ENCODE measurements at places on chromosomes 2 and 18.

DNA sequence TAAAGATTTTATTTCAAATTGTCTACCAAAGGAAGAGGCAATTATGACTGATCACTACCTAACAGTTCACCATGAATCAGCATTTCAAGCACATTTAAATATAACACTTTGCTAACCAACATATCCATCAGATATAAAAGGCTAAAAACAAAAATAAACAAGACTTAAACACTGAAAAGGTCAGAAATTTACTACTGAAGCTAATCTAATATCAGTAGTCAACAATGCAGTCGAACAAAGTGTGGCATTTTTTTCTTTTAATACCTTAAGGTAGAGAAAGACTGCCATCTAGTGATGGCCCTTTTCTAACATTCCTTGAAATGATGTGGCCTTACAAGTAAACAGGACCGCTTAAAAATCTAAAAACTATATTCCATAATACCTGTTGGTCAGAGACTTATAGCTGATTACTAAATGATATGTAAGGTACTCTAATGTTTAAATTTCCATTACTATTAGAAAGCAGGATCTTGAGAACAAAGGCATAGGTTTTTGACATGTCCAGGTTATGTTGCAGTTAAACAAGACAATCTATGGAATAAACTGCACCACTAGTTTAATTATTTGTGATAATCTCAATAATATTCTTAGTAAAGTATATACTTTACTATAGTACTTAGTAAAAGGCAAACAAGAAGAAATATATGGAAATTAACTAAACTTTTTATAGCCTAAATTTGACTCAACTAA, 80.0 kb downstream of the EXOC6B start:
- DNase-seq = no peak

DNA sequence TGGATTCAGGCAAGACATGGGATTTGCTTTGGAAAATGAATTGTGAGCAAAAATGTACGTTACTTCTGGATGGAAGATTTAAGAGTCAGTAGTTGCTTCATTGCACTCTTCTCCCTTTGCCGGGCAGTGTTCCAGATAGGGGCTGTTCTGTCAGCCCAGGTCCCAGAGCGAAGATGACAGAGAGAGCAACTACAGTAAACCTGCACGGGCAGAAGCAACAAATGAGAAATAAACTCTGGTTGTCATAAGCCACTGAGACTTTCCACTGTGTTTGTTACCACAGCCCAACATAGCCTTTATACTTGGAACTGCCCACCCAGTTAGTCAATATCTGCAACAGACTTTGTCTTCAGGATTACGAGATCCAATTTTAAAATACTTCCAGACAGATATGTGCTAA, 83.3 kb downstream of the CACNB4 start:
- no peak for DNase-seq

- no peak for DNase-seq
These were observed 211.0 kb downstream of the PMAIP1 start for GRCh38 chr18:60110836-60111235.

DNA sequence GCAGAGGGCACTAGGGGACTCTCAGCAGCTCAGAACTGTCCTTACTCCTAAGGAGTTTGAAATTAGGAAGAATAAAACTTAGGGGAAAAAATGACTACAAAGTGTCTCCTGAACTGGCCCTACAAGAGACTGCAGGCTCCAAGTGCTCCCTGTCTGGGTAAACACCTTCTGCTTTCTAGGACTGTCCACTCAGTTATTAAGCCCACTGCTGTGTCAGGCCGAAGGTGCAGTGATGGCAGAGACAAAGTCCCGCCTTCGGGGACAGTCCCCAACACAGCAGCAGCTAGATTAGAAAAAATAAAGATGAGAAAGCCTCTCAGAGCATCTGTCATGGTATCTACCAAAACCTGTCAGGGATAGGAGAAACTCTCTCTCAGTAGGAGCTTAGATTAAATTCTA, 28.3 kb downstream of the TWIST2 start:
- DNase-seq = no peak

DNA sequence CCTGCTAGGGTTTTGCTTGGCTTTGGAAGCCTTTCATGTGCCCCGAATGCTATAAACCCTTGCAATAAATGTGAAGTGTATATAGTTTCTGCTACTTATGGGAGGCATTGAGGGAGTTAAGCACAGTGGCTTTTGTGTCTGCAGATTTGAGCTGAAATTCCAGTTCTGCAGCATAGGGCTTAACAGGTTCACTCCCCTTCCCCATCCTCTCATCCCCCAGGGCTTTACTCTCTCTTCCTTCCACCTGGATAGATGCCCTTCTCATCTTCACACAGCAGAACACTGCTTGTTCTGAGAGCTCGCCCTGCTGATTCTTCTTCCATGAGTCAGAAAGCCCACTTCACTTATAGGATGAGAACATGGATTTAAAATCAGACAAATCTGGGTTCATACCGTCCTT, 37.2 kb downstream of the SOX11 start:
- no peak for DNase-seq

DNA sequence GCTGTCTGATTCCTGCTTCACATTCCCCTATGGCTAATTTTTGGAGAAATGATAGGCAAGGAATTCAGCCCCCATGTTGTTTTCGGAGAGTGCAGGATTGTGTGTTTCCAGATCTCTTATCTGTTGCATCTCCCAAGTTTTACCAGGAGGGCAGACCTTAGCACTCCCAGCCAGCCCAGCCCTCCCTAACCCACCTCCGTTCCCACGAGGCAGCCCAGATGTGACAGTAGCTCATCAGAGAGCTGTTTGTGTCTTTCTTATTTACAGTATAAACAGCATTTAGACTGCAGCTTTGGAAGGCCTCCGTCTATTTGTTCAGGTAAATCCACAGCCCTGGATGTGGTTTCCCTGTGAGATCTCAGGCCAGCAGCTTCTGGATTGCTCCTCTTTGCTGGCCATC, 91.6 kb downstream of the THNSL2 start:
- DNase-seq = no peak

- no peak for DNase-seq
These were observed 313.3 kb downstream of the AGAP1 start for GRCh38 chr2:235806986-235807750.

DNA sequence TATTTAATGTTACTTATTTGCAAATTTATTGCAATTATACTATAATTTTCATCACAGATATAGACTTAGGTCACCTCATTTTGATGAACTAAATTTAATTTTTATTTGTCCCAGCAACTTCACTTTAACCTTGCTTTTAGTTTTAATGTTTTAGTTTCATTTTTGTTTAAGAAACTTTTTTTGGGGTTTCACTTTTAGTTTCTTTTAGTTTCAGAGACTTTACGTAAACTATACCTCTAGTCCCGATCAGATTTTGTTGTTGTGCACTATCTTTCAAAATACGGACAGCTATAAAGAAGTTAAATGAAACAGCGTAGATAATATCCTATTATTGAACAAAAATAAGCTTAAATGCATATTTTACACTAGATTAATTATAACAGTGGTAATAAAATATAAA, 460.5 kb downstream of the ERBB4 start:
- no peak for DNase-seq

All from CD4-positive, alpha-beta T cell treated with Interleukin-6 for 4 hours (primary cell).